ENCODE measurements at places on chromosomes 7 and 10.

- DNase-seq: no peak
Observed at GRCh38 chr10:124598196-124598595, 136.6 kb downstream of the LHPP start.

DNA sequence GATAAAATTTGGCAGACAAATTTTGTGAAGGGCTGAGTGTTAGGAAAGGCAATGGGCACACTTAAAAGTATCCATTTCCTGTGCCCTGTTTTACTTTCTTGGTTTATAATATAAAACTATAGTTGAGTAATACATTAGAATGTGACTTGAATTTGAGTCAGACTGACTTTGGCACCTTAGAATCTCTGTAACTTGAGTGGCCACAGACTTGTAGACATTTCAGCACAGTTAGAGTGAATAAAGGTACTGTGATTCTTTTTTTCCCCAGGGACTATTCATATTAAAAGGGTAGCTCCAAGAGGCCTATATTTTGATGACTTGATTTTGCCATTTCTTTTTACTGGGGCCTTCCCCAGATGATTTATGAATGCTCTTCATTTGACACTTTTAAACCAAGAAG, 22.4 kb downstream of the GBF1 start:
- no peak for DNase-seq

GRCh38 chr7:86282014-86282682, 361.6 kb upstream of the GRM3 start:
- DNase-seq: no peak

DNA sequence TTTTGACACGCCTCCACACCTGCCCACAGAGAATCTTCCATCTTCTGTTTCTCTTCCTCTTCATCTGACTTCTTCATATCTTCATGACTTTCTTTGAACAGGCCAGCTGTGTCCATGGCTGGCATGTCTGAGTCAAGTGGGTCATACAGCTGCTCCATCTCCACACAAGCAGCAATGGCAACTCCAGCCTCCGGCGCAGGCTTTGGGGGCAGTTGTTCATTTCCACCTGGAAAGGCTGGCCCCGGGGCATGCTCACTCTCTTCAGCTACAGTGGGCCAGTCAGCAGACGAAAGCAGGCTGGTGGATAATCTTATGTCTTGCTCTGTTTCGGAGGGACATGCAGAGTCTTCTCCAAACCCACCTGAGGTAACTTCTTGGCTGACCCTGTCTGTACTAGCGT, 155.6 kb upstream of the TARP start:
- DNase-seq: no peak

GRCh38 chr10:69951658-69952057, 101.0 kb upstream of the MACROH2A2 start:
- no peak for DNase-seq

DNA sequence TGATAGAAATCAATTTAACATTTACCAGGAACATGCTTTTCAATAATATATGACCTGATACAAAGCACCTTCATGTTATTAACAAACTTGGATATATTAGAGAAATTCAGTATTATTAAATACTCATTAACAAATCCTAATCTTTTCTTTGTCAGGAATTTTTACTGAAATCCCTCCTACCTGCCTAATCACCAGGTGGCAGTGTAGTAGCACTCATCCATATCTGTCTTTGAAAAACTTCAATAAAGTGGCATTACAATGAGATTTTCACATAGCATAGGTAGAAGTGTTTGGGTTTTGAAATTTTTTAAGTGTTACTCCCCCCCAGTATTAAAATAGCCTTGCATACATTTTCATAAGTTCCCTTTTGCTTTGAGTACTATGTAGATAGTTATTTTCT, 1246.6 kb upstream of the LRRN3 start:
- no peak for DNase-seq

- no peak for DNase-seq
Observed at GRCh38 chr7:16712916-16713315, 40.6 kb upstream of the TSPAN13 start.

GRCh38 chr10:74300666-74301065, 149.6 kb downstream of the ADK start:
- DNase-seq: no peak

- no peak for DNase-seq
Observed at GRCh38 chr10:116889066-116889465, 39.8 kb downstream of the ENO4 start.

- DNase-seq: no peak
Observed at GRCh38 chr7:100965723-100966541, 3.4 kb upstream of the MUC12 start.

DNA sequence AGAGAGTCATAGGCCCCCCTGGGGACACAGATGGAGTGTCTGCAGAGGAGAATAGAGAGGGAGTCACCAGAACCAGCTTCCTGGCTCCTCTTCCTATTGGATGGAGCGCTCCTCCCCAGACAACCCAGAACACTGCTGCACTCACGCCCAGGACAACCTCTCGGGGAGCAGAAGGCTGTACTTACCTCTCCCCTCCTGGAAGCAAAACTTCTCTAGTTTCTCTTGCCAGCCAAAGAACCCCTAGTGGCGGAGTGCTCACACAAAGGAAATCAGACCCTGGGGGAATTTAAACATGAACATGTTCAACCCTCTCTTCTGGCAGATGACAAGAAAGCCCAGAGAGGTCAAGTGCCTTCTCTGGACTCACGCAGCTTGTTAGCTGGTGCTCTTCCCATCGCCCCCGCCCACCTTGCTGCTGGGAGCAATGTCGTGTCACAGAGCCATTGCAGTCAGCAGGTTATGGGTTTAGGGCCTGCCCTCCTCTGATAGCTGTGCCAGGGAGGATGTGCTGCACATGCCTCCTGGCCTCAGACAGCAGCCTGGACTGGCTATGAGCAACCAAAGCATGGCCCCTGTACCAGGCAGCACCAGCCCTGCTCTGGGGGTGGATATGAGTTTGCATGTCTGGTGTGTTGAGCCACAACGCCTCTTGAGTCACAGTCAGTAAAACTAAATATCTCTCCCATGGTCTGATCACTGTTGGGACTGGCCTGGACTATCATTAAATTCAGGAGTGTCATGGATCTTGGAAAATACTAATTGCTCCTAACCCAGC, 84.4 kb downstream of the SLIT1 start:
- no peak for DNase-seq

- DNase-seq: no peak
Observed at GRCh38 chr7:99623702-99624447, 7.1 kb downstream of the ZSCAN25 start.

GRCh38 chr10:34759161-34759836, 55.8 kb downstream of the PARD3 start:
- no peak for DNase-seq

- no peak for DNase-seq
Observed at GRCh38 chr7:1531979-1532455, 1.5 kb downstream of the MAFK start.

DNA sequence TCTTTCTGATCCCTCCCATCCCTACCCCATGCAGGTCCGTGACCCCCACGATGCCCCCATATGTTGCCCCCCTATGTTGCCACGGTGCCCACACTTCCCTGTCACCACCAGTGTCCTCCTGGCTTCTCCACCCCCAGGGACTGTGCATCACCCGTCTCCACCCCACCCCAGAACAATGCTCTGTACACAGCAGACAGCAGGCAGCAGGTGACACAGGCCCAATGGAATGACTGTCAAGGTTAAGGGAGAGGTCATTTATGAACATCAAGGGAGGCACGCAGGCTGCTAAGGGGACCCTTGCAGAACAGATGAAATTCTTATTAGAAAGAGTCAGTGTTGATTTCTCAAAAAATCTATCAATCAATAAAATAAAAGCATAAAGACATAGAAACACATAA, 71.5 kb downstream of the PARP12 start:
- DNase-seq: no peak

DNA sequence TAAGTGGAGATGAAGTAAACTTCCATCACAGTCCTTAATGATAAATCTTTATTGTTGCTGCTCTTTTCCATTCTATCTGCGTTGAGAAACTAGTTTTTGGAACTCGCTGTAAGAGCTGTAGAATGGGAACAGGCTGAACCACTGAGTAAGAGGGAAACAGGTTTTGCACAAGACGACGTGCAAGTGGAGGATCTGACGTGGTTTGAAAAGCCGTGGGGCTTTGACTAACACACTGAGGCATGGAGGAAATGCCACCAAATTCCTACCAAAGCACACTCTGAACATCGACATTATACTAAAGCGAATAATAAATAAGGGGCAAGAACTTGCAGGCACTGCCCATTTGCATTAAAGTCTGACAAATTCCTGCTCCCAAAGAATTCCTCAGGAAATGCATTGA, 160.6 kb downstream of the KLF6 start:
- DNase-seq: no peak

- DNase-seq: no peak
Observed at GRCh38 chr7:159114096-159114495, 30.6 kb downstream of the VIPR2 start.

DNA sequence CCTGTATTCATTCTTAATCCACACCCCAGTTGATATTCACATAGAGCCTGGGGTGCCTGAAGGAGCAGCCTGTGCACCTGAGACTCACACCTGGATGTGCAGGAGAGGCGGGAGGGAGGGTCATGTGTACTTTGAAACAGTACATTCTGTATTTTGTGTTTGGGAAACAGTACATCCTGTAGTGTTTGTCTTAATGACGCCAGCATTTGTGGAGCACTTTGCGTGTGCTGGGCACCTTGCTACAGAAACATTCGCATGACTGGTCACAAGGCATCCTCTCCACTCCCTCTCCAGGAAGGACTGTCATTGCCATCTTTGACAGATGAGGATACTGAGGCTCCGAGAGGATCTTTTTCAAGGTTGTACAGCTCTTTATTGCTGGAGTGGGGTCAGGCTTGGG, 132.1 kb downstream of the TACC2 start:
- DNase-seq: no peak

- DNase-seq: no peak
Observed at GRCh38 chr10:50310560-50311174, 59.4 kb upstream of the ASAH2 start.

DNA sequence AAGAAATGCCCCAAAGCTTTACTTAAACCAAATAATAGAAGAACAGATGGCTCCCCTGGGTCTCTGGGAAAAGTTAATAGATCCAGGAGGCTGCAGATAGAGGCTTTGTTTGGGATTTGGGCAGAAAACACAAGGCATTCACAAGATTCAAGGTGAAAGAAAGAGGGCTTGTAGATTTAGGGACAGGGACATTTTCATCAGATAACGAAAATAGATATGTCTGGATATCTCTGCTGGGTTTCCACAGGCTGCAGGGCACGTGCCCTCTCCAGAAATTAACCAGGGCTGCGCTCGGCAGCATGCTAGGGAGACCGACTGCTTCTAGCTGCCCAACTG, 14.9 kb downstream of the CARD11 start:
- DNase-seq: no peak

- no peak for DNase-seq
Observed at GRCh38 chr10:71963351-71964097, 671 bp upstream of the CHST3 start.

DNA sequence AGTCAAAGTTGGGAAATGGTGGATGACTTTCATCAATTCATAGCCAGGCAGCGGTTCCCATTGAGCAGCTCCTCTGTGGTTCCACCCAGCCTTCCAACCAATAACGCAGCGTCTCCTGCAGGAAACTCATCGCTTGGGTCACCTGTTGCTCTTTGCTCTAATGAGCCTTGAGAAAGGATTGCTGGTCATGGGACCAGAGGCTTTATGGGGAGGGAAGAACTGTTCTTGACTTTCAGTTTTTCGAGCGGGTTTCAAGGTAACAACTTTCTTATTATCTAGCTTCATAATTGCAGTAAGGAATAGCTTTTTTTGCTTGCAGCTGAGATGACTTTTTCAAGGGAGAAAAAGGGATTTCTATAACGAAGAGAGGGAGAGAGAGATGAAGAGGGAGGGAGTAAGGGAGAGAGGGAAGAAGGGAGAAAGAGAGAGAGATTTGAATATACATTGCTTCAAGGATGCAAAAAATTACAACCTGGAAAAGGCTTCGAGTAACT, 405 bp upstream of the ENTPD1 start:
- no peak for DNase-seq

GRCh38 chr7:132422502-132423111, 153.7 kb downstream of the PLXNA4 start:
- DNase-seq: no peak

- no peak for DNase-seq
Observed at GRCh38 chr10:47092831-47093230, 181.6 kb downstream of the PTPN20 start.

- DNase-seq: no peak
Observed at GRCh38 chr7:93773446-93773845, 117.1 kb downstream of the TFPI2 start.

- no peak for DNase-seq
Observed at GRCh38 chr10:14536241-14537213, 205.8 kb upstream of the FRMD4A start.

DNA sequence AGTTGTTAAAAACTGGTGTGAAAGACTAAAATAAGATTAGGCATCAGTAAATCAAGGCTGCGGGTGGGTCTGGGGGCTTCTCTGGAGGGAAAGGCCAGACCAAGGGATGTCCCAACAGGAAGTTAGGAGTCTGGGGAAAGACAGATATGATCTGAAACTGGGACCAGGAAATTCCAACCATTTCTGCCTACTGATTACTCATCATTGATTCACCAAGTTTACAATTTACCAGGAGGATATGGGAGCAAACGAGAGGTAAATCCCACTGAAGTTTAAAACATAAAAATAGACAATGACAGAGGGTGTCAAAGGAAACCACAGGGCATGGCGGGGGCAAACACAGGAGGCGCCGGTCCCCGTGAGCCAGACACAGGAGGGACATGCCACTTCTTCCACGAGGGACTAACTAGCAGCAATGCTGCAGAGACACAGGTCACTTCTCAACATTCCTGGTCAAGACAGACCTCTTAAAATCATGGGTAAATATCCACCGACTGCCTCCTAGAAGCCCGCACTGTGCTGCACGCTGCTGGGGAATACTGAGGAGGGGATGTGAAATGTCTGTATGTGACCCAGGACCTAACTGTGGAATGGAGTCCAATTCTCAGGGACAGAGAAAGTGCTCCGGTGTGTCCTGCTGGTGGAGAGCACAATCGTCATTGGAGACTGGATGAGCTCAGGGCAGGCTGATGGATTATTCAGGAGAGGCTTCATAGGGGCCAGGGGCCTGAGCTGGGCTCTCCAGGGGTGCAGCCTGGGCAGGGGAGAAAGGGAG, 153.4 kb upstream of the KLF14 start:
- no peak for DNase-seq

GRCh38 chr7:147885869-147886268, 704.7 kb upstream of the C7orf33 start:
- DNase-seq: no peak
